ENCODE measurements at places on chromosomes 4 and X.
A peak's percentile ranks its signal among the peaks of the same experiment; 100 is the strongest.

- no peak for DNase-seq
Observed at GRCh38 chr4:183801457-183802165, 103.5 kb upstream of the STOX2 start.

DNA sequence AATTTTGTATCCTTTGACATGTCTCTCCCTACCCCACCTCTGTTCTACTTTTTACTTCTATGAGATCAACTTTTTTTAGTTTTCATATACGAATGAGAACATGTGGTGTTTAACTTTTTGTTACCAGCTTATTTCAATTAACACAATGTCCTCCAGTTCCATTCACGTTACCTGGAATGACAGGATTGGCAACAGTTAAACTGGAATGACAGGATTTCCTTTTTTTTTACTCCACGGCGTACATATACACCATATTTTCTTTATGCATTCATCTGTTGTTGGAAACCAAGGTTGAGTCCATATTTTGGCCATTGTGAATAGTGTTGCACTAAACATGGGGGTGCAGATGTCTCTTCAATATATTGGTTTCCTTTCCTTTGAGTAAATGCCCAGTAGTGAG, 171.8 kb upstream of the GPC4 start:
- DNase-seq: no peak

DNA sequence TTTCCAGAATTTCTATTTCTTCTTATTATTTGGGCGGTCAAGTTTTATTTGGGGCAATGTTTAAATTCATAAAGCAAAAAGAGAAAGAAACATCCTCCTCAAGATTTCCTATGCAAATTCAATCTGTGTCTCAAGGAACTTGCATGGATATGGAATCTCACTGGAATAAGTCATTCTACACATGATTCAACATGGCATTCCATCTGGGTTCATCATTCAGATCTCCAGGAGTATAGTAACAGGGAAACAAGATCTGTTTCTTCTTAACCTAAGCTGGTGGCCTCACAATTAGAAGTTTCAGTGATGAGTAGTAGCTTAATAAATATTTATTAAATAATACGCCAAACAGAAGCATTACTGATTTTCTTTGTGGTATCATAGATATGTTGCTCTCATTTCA, 19.8 kb downstream of the KLHL34 start:
- DNase-seq: no peak

GRCh38 chrX:12997906-12998687, 23.2 kb downstream of the TMSB4X start:
- no peak for DNase-seq

DNA sequence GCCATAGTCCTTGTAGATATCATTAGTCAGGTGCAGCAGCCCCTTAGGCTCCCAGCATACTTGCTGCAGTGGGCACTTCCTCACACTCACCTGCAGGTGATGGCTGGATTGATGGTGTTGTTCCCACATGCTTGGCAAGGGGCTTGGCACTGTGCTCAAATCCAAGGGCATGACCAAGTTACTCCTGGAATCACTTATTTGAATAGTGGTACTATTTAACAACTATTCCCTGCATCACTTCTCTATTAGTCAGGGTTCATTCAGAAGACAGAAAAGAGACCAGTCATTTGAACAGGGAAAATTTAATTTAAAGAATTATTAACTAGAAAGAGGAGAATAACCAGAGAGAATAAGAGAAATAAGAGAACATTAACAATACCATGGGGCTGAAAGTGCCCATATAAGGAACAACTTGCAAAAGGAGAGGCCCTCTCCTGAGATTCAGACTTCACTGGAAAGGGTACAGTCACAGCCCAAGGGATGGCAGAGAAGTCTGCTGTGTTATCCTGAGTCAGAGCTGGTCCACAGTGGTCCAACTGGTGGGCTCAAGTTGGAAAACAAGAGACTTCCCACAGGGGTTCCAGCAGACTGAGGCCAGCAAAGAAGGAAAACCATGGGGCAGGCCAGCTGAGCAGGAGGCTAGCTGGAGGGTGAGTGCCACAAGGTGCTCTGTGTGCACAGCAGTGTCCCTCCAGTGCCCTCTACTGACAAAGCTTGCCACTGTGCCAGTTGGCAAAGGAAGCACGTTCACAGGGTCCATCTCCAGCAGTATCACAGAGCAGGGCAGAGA, 9.8 kb downstream of the SPP1 start:
- DNase-seq: no peak

- DNase-seq: no peak
Observed at GRCh38 chr4:72442715-72443114, 126.3 kb downstream of the ADAMTS3 start.

- no peak for DNase-seq
Observed at GRCh38 chr4:153365003-153365402, 20.5 kb downstream of the MND1 start.

DNA sequence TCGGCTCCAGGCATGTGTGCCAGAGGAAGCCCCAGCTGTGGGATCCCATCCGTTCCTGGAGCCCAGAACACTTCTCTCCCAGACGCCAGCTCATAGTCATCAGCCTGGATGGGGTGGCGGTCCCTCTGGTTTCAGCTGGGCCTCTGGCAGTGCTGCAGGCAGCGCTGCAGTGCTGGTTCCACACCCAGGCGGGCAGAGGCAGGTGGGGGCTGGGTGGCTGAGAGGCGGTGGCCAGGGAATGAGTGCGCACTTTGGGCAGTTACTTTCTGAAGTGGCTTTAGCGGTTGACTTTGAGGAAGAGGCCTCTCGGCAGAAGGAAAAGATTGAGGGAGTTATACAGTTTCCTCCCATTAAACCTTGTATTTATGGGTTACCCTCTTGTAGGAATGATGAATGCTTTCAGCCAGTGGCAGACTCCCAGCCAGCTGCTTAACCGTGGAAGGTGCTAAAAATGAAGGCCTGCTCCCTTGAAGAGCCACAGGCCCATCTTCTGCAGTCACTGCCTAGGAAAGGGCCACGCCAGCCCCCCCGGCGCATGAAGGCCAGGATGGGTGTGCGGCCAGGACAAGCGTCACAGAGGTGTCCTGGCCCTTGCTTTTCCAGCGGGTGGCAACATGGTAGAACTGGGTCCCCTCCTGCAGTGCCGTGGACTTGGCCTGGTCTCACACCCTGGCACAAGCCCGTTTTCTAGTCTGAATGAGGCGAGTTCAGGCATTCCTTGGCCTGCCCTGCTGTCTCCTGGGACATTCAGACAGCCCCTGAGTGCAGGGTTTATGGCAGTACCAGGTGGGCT, 9.9 kb downstream of the TADA2B start:
- DNase-seq: no peak

DNA sequence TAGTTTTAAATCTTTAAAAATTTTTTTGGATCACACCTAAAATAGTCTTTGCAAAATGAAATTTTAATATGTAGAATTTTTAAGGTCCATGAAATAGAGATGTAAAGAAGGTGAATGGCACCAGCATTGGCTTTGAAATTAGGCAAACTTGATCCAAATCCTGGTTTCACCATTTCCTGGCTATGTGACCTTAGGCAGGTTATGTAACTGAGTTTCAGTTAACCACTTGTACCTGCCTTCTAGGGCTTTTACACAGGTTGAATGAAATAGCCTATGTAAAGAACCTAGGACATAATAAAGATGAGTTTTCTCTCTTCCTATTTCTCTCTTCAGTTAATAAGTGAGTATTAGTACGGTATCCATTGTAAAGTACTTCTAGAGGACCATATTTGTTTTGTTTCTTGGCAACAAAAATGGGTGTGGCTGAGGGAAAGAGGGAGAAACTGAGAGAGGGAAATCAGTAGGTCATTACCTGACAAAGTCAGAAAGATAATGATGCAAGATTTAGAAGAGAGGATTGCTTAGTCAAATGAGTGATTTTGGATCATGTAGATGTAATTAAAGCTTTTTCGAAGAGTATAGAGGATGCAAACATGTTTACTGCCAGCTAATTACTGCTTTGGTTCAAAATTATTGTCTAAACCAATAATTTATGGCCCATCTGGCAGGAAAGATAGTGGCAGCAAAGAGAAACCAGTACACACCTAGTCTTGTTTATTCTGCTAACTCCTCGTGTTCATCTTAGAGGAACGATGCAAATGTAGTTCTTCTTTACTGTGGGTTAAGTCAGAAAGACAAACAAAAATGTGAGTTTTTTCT, 81.9 kb downstream of the PDLIM5 start:
- no peak for DNase-seq

DNA sequence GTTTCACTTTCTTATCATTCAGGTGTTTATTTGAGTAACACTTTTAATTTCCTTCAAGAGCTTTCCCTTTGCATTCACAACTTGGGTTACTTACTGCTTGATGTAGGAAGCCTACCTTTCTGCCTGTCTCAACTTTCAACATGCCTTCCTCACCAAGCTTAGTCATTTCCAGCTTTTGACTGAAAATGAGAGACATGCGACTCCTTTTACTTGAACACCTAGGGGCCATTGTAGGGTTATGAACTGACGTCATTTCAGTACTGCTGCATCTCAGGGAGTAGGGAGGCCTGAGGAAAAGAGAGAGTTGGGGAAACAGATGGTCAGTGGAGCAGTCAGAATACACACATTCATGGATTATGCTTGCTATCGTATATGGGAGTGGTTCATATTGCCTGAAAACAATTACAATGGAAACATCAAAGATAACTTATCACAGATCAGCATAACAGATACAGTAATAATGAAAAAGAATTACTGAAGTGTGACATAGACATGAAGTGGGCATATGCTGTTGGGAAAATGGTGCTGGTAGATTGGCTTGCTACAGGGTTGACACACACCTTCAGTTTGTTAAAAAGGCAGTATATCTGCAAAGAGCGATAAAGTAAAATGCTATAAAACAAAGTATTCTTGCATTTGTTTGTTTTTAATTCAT, 25.7 kb downstream of the USP53 start:
- DNase-seq: no peak

DNA sequence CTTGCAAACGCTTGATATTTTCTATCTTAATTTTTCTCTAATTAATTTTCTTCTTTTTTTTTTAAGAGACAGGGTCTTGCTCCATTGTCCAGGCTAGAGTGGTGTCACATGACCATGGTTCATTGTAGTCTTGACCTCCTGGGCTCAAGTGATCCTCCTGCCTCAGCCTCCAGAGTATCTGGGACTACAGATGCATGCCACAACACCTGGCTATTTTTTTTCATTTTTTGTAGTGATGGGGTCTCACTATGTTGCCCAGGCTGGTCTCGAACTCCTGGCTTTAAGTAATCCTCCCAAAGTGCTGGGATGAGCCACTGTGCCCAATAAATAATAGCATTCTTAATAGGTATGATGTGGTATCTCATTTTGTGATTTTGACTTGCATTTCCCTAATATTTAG, 18.2 kb downstream of the SHROOM3 start:
- DNase-seq: no peak

- DNase-seq: no peak
Observed at GRCh38 chr4:56050625-56051024, 101.9 kb downstream of the CEP135 start.

DNA sequence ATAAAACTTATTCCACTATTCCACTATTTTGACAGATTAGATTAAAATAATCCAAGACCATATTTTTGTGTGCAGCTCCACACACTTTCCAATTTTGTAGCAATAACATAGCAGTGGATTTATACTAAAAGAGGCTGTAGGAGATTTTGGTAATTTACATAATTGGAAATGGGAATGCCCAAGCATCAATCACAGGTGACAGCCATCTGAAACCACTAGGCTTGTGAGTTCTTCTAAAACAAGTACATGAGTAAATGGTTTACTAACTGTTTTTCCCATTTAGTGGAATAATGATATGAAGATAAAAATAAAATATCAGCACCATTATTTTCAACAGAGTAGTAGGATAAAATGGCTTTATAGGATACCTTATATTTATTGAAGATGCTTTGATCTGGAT, 4.4 kb downstream of the ANK2 start:
- no peak for DNase-seq

GRCh38 chr4:141913928-141914327, 277.5 kb downstream of the IL15 start:
- no peak for DNase-seq

DNA sequence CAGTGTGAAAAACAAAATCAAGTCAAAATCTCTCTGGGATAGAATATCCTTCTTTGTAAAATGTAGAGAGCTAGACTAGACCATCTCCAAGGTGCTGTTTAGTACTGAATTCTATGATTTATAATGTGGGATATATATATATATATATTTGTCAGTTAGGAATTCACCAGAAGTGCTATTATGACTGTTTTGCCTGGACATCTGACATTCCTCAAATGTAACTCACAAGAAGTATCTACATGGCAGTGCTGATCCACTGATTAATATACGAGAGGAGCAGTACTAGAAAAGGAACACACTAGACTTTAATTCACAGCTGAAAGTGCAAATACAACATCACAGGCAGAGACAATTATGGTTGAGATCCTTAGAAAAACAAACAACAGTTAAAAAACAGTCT, 208.9 kb downstream of the GBA3 start:
- no peak for DNase-seq

GRCh38 chr4:127732623-127733328, 2.6 kb downstream of the SLC25A31 start:
- DNase-seq: peak; percentile 14

DNA sequence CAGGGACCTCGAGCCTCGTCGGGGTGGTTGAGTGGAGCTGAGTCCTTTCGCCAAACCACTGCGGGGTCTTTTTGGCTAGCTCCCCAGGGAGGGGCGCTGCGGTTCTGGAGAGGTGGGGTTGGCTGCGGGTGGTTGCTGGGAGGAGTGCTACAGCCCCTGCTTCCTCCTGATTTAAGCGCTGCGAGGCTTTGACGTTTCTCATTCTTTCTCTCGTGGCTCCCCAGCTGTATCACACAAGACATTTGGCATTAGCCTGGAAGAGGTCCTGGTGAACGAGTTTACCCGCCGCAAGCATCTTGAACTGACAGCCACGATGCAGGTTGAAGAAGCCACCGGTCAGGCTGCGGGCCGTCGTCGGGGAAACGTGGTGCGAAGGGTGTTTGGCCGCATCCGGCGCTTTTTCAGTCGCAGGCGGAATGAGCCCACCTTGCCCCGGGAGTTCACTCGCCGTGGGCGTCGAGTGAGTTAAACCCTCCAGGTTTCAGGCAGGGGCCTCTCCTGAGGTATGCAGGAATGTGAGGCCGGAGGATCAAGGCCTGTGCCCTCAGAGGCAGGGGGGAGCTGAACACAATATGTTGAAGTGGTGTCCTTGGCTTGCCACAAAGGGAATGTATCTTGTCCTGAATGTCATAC, 25.5 kb downstream of the ARHGAP36 start:
- DNase-seq: no peak

DNA sequence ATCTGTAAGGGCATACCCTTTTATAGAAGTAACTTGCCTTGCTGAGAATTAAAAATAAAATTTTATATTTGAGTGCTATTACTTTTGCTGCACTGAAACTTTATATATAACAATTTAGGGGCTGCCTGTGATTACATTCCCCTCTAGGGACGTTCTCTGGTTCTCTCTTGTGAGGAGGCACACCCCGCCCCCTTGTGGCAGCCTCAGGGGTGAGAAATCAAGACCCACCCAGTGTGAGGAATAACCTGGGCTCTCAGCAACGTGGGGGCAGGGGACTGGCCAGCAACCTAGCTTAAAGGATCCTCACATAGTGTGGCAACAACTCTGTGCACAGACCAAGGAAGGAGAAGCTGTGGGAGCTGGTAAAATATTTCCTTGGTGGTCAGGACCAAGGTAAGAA, 43.7 kb downstream of the MAGEA9 start:
- no peak for DNase-seq
